Right renal pelvis (tissue), 4 donors: ENCODE measurements at places on chromosomes 3 and 15.

DNA sequence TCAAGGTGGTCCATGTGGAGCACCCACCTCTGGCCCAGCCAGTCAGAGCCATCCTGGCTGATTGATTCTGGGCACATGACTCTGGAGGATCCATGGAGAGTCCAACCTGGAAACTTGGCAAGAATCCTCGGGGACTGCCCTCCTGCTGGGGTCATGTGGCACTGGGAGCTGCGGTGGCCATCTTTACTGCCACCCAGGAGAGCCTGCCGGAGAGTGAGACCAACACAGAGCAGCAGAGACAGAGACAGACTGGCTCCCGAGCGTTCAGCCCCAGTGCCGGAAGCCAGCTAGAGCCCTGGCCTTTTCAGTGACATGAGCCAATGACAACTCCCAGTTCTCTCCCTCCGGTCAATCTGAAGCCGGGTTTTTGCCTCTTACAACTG is 11.5 kb upstream of the GATA2 start:
- DNase-seq: no peak

DNA sequence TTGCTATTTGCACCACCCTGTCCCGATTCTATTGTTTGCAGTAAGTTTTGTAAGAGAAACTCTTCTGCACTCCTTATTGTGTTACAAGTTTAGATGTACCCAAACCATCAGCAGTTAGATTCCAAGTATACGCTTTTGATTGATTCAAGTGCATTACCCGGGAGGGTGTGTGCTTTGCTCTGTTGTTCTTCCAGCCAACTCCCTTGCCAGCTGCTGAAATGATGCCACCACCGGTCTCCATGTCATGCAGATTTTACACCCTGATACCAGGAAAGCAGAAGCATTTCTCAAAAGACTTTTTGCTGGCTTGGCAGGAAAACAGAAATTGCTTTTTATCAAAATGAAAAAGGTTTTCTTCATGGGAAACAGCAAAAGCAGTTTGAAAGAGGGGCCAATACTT is 1006.6 kb upstream of the CFAP20DC start:
- no peak for DNase-seq

DNA sequence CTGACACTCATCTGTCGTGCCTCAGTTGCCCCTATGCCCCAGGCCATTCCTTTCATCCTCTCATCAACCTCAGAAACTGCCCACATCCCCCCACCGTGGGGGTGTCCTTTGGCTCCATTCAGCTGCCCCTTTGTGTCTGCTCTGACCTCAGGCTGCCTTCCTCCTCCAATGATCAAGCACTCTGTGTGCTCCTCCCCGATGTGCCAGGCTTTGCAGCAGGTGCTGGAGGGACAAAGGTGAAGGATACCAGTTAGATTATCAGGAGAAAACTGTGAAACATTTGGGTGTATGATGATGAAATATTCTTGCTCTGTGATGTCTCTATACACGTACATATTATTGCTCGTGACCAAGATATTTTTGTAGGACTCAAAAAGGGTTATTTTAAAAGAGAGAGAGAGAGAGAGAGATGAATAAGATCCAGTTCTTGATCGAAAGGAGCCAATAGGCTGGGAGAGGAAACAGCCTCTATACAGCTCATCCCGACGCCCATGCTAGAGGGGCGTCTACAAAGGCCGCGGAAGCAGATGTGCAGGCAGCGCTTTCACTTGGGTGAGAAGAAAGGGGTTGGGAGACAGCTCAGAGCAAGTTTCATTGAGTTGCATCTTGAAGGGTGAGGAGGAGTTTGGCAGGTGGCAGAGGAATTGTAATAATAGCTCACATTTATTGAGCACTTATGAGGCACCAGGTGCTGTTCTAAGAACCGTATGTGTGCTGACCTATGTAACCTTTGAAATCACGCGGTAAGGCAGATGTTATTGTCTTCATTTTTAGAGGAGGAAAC is 28.3 kb upstream of the ADCY5 start:
- no peak for DNase-seq

DNA sequence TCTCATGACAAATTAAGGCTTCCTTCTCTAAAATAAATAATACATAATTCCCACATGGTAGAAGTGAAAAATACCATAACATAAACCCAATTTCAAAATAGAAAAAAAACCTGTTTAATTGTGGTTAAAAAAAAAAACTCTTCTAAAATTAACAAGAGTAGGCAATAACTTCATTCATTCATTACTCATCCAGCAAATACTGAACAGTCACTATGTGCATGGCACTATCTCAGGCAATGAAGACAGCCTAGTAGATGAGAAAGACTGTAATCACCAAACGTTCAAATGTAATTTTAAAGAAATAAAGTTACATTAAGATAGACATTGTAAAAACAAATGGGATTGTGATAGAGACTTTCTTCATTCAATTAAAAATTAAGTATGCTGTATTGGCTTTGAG is 43.4 kb downstream of the TFDP2 start:
- no peak for DNase-seq

DNA sequence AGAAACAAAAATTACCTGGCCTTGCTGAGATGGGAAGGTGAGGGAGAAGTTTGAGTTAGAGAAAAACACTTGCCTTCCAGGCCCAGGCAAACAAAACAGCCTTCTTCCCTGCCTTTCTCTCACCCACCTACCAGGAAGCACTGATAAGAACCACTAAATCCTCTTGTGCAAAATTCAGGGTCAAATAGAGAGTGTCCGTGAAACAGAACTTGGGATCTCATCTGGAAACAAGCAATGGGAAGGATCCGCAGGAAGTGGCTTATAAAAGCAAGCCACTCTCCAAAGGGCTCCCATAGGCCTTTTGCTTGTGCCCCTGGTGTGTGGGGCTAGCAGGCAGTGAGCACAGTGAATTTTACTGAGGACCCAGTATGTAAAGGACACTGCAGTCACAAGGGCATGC is 11.0 kb downstream of the ADAMTS9 start:
- no peak for DNase-seq

DNA sequence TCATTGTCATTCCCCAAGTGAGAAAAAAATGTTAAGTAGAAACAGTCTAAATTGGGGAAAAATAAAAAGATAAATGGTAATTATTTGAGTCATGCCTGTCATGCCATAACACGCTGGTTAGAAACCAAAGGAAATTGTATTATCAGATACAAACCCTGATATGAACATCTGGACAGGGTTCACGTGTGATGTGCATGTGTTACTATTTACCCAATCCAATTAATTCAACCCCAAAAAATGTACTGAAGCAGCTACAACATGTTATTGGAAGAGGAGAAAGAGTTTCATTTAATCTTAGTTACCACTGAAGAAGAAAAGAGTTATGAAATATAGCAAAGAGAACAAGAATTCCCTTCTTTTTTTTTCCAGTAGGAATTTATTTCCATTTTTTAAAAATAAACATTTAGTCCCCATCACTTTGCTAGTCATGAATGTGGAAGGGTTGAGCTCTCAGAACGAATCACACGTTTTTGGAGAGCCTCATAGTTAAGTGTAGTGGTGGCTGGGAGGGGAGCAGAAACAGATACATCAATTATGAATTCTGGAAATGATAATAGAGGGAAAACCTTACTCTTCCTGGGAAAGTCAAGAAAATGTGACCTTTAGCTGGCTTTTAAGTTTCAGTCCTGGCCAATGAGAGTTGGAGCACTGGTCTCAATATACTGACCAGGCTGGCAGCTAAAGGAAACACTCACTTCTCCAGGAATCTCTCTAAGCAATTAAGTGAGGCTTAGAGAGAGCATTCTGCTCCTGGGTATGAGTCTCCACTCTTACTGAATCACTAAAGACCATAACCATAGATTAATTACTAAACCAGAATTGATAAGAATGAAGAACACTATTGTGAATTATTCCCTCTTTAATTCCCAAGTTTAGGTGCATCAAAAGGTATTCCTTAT is 796.5 kb downstream of the GRM7 start:
- DNase-seq: no peak

GRCh38 chr3:31227131-31227562 is 305.6 kb upstream of the STT3B start:
- DNase-seq: no peak

- DNase-seq: peak; percentile 67
Observed at GRCh38 chr15:38072348-38073177, 138.1 kb downstream of the TMCO5A start.
